RCC 7860 (cell line): ENCODE measurements at places on chromosomes 6 and 20.

DNA sequence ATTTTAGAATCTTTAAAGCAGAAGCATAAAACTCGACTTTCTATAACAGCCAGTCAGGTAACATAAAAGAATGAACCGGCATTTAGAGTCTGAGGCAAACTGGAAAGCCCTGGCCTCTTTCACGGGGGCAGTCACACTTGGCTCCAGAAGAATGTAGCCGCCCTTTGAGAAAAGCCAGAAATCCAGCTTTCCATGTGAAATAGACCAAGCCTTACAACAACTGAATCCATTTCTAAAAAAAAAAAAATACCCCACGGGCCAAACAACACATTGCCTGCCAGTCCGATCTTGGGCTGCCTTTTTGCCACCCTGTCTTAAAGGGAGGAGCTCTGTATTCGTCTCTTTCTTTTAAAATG lies 252.9 kb upstream of the TAB2 start:
- DNase-seq: no peak

DNA sequence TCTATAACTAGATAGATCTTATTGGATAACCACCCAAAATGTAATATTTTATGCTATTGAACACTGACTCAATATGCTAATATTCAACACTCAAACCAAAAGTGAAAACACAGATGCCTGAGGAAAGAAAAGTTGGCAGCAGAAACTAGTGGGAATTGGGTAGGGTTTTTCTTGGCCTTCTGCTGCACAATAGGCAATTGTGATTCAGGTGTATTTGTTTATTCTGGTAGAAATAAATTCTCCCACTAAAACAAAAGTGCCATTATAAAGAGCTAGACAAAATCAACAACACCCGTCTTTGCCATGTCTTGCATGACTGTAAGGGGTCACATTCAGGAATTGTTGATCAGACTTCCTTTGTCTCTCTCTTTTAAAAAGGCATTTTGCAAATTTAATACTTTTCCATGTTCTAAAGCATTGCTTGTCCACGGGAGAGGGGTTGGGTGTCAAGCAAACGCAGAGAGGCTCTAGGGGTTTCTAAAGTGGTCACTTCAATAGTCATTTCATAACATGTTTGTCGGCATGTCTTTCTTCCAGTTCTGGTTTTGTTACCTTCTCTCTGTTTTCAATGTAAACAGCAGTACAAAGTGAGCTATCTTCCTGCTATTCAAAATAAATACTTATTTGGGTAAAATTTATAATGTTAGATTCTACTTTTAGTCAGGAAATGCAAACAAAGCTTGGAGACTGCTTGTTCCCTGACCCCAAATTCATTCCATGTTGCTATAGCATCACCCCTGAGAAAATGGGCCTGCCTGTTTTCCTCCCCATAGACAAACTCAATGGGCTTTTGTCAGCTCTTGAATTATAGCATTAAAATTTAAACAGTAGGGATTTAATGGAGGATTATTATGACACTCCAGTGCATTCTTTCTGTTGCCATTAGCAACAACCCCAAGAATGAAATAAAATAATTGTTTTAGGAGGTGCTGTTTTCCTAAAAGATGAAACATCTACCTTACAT lies 217.0 kb upstream of the CCN2 start:
- DNase-seq: no peak

DNA sequence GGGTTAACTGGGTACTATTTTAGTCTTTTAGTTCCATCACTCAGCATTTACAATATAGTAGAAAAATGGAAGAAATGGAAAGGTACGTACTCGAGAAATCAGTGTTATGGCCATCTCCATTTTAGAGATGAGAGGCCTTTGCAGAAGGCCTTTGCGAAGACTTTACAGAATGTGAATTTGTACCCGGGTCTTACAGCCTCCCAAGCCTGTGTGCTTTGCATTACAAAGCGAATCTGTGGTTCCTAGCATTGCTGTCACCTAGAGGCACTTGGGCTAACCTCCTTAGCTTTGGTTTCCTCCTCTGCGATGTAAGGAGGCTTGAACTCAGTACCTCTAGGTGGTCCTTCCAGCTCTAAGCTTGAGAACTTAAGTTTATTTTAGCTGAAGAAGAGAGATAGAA lies 10.9 kb downstream of the VAPB start:
- no peak for DNase-seq

DNA sequence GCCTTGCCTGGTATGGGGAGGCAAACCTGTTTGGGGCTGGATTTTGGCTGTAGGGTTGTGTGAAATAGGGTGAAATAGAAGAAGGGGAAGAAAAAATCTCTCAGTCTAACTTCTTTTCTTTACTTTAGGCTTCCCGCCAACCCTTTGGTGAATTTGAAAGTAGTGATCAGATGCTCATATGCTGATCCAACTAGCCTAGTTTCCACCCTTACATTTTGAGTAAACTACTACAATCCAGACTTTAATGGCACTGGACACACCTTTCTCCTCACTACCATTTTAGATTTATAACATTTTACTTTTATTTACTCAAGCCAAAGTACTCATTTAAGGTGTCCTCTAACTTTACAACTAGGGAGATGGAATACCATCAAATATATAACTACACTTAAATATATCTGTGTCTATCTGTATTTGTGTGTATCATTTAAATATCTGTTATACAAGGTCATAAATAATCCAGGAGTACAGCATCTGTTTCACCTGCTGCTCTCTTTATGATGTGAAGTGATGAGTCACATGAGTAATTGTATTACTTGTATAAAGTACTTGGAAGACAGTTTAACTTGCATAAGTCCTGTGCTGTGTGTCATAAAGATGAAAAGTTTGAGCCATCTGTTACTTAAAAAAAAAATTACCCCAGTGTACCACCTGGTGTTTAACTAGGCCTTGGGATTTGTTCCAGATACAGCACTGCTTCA lies 172.1 kb downstream of the CDKAL1 start:
- DNase-seq: peak; percentile 29

- no peak for DNase-seq
Measured at GRCh38 chr6:70135219-70136160, 167.4 kb downstream of the COL9A1 start.

DNA sequence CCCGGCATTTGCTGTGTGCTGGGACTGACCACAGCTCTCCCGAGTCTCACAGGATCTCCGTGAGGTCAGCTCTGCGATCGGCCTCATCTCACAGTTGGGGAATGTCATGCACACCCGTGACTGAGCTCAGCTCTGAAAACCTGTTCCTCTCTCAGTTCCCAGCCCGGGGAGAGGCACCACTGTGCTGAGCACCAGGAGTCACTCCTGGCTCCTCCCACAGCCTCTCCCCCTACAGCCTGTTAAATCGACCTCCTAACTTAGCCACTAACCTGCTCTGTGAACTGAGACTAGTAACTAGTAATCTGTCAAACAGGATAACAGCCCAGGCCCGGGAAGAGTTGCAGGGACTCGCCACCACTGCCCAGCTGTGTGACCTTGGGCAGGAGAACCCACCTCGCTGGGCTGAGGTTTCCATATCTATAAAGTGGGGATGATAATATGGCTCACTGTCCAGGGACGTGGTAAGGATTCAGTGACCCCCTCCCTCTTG lies 20.1 kb upstream of the NOL4L start:
- DNase-seq: no peak

GRCh38 chr20:1469925-1470571 lies 3.4 kb upstream of the NSFL1C start:
- peak; percentile 99 for DNase-seq
